AG04450 (cell line): ENCODE measurements at places on chromosomes 5 and 9. TPM values are rescaled to one million over a fixed set of nuclear protein-coding genes. Genes with fewer than 3 reads are reported as not detected.

The RNF183 gene
- polyA plus RNA-seq: not detected in 2 replicates

The TSTD2 gene
- polyA plus RNA-seq: 17.1 and 17.3 TPM in 2 replicates

The SLC22A4 gene
- 3.0 and 3.1 TPM in 2 replicates for polyA plus RNA-seq

DNA sequence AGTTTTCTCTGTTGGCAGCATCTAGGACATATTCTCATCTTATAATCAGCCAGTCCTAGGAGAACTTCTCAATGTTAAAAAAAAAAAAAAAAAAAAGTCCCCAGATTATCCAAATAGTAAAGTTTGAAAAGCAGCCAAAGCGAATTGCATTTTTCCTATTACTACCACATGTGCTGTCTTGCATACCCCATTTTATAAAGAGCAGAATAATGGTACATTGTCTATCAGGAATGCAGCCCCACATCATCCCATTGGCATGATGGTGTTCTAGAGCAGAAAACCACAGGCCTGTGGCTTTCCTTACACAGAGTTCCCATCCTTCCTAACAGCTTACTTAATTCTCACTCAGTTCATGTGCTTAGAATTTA is 381.6 kb downstream of the TMEM38B start:
- DNase-seq: no peak

The SPINK7 gene
- not detected in 2 replicates for polyA plus RNA-seq

GRCh38 chr9:108779551-108780325 is 76.0 kb downstream of the ACTL7B start:
- DNase-seq: no peak

GRCh38 chr5:964821-965220 is 43.8 kb upstream of the NKD2 start:
- no peak for DNase-seq
